Suprapubic skin (tissue), 4 donors: ENCODE measurements at places on chromosomes 6 and 20. TPM values are rescaled to one million over a fixed set of nuclear protein-coding genes. Genes with fewer than 3 reads are reported as not detected.

E2F1 gene
- total RNA-seq: 4.2 TPM

SYTL3 gene
- 5.1 TPM for total RNA-seq

CLVS2 gene
- total RNA-seq: 0.15 TPM

PLN gene
- 6.2 TPM for total RNA-seq

DNA sequence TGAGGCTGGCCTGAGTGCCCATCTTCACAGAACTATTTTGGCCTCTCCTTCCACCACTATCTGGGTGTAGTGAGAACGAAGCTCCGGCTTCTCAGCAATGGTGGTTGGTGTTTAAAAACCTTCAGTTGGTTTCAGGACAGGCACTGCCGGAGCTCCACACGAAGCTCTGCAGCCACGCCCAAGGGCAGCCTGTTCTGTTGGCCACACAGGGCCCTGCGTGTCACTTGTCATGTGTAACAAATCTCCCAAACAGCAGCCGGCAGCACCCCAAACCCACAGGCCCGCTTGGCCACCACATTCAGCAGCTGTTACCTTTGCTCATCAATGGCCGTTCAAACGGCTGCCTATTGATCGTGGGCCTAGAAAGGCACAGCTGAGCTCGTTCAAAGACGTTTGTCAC is 97.5 kb downstream of the ERMARD start:
- no peak for DNase-seq

GRCh38 chr6:105484238-105485161 is 81.6 kb upstream of the PREP start:
- DNase-seq: no peak

DNA sequence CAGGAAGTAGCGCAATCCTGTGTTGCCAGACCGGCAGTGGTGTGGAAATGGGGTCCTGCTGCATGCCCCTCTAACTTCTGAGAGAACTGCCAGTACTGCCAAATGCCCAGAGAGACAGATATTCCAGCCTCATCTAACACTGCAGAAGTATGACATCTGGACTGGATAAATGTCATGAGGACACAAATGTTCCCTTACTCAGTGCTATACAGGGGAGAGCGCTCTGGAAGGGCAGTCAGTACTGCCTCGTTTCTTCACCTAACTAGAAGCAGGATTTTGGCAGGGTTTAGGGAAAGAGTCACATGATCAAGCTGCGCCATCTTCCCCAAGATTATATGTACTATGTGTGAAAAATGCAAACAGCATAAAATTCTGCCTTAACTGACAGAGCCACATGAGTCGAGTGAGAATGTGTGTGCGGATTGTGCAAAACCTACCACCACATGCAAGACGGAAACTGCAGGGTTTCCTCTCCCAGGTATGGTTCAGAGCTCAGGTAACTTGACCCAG is 59.7 kb downstream of the B4GALT5 start:
- DNase-seq: no peak

GRCh38 chr6:106411643-106412200 is 51.2 kb downstream of the CRYBG1 start:
- DNase-seq: no peak

DNA sequence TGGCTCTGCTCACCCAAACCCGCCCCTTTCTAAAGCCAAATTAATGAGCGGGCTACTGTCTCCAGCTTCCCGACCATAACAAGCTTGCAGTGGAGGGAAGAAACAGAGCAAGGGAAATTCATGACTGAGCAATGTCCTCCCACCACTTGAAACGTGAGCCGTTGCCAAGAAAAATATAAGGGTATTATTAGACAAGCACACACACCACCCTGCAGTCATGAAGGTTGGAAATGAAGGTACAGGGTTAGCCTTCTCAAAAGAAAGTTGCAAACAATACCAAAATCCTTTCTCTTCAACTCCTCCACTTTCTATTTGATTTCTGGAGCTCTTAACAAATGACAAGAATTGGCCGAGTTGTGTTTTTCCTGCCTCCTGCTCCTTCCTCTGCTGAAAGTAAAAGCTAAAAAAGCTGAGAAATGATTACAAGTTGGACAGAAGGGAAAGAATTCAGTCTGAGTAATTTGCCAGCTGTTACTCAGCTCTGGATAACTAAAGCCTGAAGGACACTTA is 151.1 kb upstream of the B3GAT2 start:
- DNase-seq: no peak

GRCh38 chr6:137473598-137473997 is 20.6 kb downstream of the OLIG3 start:
- no peak for DNase-seq

DNA sequence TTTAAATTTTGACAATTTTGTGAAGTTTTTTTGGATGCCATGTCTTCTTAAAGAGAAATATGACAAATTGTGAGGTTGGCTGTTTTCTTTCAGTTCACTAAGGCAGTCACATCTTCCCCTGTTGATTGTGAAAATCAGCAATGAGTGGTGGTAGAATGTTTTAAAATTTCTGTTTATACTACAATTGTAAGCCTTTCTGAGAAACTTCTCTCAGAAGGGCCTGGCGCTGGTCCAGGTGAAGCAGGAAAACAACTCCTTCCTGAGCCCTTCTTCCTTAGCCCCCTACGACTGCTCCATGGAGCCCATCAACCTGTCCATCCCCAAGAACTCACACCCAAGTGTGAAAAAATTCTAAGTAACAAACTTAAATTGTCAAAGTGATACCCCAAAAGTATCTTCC is 80.6 kb downstream of the SSR1 start:
- DNase-seq: peak; percentile 32

DNA sequence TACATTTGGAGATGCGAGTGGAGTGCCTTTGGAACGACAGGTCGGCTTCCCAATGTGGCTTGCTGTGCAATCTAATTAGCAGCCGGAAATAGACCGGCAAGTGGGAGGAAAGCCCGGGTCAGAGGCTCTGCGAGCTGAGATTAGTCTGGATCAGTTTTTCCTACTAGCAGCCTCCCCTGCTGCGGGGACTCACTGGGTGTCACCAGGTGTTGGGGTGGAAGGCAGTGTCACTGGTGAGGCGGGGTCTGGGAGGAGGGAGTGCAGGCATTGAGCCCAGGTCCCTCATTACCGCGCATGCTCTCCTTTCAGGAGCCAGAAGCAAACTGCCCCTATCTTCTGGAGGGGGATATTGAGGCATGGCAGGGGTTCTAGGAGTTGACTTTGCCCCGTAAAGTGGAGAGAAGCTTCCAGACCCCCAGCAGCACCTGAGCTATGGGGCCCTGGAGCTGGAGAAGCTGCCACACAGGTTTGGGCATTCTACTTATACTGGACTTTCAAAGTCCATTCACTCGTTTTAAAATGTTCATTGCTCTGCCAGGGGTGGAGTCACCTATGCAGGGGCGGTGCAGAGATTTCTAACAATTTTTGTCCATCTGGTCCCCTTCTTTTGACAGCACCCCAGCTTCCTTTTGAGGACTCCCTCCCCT is 11.0 kb downstream of the SULF2 start:
- no peak for DNase-seq

- DNase-seq: no peak
These were observed 63.6 kb downstream of the GTF2H5 start for GRCh38 chr6:158231551-158232315.
